Activated CD8-positive, alpha-beta memory T cell treated with anti-CD3 and anti-CD28 coated beads for 1 hour (primary cell): ENCODE measurements at places on chromosomes 16 and 17.

GRCh38 chr16:86077243-86077940, 178.4 kb downstream of the IRF8 start:
- DNase-seq: no peak

DNA sequence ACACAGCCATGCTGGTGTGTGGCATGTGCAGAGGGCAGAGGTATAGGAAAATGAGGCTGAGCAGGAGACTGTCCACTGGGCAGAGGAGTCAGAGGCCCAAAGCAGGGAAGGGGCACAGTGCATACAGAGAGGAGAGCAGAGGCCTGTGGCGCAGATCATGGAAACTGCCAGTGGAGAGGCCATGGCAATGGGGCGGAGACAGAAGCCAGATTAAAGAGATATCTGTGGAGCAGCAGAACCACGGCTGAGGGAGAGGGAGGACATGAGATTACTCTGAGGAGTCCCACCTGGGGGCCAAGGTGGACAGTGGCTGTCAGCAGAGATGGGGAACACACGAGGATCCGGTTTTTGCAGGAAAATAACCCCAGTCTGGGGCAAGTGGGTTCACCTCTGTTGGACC, 43.3 kb downstream of the RANBP10 start:
- DNase-seq: no peak

DNA sequence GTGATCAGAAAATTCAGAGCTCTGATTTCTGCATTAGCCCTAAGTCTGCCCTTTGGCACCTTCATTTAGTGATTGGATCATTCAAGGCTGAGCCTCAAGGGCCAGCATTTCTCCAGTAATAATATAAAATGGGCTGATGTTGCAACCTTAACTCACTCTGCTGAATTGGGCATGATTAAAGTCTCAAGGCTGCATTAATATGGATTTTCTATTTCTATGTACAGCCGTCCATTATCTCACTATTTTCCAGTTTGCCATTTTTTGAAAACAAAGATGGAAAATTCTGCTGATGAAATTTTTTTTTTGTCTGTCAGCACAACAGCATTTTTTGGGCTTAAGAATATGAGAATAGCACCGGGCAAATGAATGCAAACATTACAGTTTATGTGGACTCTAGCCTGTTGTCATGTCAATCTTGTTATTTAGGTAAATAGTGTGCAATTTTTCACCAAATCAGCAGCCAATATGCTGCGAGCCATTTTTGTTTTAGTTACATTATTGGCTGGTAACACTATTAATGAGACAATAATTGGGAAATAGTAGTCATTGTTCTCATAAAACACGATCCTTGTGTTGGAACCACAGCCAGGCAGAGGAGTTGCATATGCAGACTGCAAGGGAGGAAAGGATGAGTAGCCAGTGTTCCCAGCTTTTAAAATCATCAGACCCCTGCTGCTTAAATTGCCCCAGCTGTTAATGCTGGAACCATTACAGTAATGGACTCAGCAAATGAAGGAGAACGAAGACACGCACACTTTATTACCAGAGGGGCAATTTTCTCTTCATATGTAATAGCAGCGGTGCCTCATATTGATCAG, 10.5 kb downstream of the FTO start:
- no peak for DNase-seq

DNA sequence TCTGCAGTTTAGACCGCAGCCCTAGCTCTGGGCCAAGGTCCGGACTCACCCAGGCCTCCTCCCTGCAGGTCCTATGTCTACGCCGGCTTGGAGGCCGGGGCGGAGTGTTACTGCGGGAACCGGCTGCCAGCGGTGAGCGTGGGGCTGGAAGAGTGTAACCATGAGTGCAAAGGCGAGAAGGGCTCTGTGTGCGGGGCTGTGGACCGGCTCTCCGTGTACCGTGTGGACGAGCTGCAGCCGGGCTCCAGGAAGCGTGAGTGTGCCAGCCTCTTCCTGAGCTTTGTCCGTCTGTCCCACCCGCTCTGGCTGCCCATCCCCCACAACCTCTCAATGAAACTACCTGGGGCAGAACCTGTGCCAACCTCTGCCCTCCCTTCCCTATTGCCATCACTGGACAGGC, 20.1 kb downstream of the WSCD1 start:
- DNase-seq: no peak

- DNase-seq: no peak
Measured at GRCh38 chr17:43864161-43864984, 17.4 kb downstream of the CD300LG start.

DNA sequence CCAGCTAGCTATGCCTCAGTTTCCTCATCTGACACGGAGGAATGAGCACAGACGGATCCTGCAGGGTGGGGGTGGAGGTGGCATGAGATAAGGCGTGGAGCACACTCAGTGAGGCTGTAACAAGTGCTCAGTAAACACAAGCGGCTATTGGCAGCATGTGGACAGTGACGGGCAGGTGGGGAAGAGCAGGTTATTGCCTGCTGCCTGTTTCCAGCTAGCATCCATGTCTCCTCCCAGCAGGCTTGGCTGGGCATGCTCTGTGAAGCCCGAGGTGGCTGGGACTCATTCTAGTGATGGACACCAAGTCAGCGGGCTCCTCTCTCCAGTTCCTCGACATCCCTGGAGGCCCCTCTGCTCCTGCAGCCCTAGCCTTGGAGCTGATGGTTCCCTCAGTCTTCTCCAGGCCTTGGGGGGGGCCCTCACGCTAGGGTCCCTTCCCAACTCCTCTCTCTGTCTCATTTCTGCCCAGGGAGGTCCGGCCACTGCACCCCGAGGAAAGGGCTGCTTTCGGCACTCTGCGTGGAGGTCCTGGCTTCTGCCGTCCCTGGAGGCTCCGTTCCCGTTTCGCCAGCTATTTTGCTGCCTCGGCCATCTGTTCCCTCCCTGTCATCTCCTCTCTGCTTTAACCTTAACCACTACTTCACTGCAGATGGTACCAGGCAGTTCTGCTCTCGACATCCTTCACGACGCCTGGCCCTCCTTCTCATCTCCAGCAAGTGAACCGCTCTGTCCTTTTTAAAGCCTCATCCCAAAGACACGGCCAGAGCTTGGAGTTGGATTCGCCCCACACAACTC, 6.2 kb downstream of the RTN4RL1 start:
- DNase-seq: no peak

- DNase-seq: no peak
Measured at GRCh38 chr17:68089881-68090280, 54.3 kb downstream of the KPNA2 start.

- no peak for DNase-seq
Measured at GRCh38 chr16:1258906-1259759, 3.3 kb downstream of the TPSD1 start.

DNA sequence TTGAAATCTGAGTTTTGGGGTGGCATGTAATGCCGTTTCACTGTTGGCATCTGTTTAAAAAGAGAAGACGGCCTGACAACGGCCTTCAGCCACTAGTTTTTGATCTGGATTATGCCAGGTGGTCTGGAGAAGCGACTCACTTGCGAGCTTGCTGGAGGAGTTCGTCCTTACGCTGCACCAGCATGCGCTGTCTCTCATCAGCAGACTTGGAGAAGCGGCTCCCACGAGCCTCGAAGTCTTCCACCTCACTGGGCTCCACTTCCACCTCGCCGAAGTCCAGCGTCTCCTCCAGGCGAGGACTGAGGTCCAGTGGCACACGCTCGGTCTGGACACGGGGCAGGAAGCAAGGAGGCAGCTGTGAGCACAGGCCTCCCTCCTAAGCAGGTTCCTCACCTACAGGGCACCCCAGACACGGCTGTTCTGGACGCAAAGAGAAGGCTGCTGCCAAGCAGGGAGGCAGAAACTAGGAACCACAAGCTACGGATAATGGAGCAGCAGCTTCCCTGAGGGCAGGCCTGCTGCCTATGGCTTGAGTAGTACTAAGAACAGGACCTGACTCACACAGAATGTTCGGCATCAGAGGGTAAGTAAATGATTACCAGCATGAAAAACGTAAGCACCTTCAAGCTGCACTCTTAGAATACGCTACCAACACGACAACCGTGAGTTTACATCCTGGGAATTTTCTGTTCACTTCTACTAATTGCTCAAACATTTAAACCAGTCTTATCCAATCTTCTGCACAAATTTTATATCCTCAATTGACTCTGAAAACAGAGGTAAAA, 61.4 kb downstream of the AMFR start:
- no peak for DNase-seq

GRCh38 chr16:11506741-11507305, 79.9 kb downstream of the LITAF start:
- DNase-seq: no peak

GRCh38 chr17:48610282-48611211, at the start of gene HOXB7:
TSS of gene HOXB7 (minus strand) at chr17:48611017. CDS start at chr17:48610918, 99 bp downstream.
- DNase-seq: peak; percentile 65

- no peak for DNase-seq
Measured at GRCh38 chr16:17068524-17068923, 402.2 kb downstream of the XYLT1 start.

DNA sequence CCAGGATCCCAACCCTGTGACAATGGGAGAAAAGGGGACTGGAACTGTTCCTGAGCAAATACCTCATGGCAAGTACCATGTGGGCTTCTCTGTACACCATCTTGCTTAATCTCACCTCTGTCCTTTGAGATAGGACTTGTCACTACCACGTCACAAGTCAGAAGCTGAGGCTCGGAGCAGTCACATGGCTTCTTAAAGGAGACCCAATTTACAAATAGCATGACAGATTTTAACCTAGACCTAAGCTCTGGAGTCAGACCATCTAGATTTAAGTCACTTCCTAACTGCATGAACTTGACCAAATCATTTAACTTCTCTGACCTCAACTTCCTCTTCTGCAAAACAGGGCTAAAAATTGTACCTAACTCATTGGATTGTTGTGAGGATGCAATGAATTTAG, 36.0 kb upstream of the CCL1 start:
- no peak for DNase-seq

GRCh38 chr16:68506331-68507053, 32.6 kb upstream of the ZFP90 start:
- no peak for DNase-seq

DNA sequence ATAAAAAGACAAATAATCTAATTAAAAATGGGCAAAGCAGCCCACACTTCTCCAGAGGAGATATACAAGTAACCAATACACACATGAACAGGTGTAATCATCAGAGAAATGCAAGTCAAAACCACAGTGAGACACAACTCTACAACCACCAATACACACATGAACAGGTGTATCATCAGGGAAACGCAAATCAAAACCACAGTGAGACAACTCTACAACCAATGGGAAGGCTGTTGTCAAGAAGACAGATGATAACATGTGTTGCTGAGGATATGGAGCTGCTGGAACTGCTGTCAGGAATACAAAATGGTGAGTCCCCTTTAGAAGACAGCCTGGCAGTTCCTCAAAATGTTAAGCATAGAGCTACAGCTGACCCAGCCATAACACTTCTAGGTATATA, 22.5 kb upstream of the ENGASE start:
- no peak for DNase-seq

DNA sequence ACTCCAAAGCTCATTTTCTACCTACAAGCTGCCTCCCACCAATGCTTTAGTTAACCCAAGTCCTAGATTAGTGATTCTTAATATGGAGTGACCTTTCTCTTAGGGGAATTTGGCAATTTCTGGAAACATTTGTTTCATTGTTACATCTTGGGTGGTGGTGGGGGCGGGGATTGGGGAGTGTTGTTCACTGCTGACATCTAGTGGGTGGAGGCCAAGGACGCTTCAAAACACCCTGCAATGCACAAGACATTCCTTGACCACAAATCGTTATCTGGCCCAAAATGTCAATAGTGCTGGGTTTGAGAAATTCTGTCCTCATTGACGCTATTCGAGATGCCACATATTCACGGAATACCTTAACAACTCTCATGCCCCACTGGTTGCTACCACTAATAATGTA, 282.9 kb downstream of the RBFOX1 start:
- no peak for DNase-seq

DNA sequence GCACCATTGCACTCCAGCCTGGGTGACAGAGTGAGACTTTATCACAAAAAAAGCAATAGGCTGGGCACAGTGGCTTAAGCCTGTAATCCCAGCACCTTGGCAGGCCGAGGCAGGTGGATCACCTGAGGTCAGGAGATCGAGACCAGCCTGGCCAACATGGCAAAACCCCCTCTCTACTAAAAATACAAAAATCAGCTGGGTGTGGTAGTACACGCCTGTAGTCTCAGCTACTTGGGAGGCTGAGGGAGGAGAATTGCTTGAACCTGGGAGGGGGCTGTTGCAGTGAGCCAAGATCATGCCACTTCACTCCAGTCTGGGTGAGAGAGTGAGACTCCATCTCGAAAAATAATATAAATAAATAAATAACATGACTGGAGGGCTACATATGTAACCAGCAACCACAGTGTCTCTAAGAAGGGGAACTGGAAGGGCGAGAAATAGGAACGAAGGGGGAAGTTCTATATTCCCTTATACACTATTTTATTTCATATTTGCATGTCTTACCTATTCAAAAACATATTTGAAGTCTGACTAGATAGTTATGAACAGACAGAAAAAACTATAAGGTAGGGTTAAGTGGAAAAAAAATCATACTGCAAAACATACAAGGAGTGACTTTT, 25.9 kb downstream of the MYH11 start:
- no peak for DNase-seq

DNA sequence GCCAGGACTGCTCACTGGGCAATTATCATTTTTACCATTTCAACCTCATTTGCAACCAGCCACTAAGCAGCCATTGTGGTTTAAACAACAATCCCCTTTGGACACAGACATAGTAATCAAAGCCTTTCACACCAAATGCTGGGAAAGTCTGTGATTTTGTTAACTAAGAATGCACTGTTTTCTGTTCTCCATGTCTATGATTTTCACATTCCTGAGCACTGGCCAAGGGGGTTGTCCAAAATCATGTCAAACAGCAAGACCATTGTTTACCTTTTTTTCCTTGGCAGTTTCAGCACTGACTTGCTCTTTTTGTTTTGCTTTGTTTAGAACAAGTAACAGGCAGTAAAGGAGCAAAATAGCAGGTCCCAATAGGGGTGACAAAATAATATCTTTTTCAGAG, 106.3 kb upstream of the SIAH1 start:
- DNase-seq: no peak

- no peak for DNase-seq
Measured at GRCh38 chr16:10600782-10601443, 20.5 kb upstream of the EMP2 start.

GRCh38 chr16:51404386-51404785, 253.3 kb upstream of the SALL1 start:
- no peak for DNase-seq

GRCh38 chr17:81370294-81370693, 25.0 kb upstream of the BAHCC1 start:
- DNase-seq: no peak

- DNase-seq: no peak
Measured at GRCh38 chr17:79513206-79513605, 97.6 kb downstream of the RBFOX3 start.

GRCh38 chr16:14389359-14389758, 240.7 kb downstream of the PARN start:
- DNase-seq: no peak

GRCh38 chr16:81718637-81719036, 60.5 kb upstream of the PLCG2 start:
- no peak for DNase-seq

GRCh38 chr17:83091257-83092141, 12.1 kb downstream of the METRNL start:
- no peak for DNase-seq

DNA sequence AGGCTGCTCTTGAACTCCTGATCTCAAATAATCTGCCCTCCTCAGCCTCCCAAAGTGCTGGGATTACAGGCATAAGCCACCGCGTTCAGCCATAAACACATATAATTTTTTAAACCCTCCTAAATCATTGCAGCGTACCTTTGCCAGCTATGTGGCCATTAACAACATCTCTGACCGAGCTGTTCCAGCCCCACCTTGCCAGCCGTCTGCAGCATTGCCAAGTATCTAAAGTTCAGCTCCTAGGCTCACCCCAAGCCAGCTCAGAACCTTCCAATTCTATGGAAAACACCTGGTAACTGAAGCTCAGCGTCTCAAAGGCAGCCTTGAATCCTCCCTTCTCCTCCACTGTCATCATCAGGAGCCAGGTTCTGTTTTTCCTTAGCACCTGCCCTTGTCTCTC, 5.1 kb upstream of the MEIOB start:
- DNase-seq: no peak
